ENCODE measurements at places on chromosomes 11 and 22.

GRCh38 chr11:58276151-58276550 is 8.1 kb upstream of the OR10W1 start:
- DNase-seq, result no peak

GRCh38 chr11:71843858-71844257 is 10.9 kb downstream of the DEFB108B start:
- DNase-seq, result no peak

DNA sequence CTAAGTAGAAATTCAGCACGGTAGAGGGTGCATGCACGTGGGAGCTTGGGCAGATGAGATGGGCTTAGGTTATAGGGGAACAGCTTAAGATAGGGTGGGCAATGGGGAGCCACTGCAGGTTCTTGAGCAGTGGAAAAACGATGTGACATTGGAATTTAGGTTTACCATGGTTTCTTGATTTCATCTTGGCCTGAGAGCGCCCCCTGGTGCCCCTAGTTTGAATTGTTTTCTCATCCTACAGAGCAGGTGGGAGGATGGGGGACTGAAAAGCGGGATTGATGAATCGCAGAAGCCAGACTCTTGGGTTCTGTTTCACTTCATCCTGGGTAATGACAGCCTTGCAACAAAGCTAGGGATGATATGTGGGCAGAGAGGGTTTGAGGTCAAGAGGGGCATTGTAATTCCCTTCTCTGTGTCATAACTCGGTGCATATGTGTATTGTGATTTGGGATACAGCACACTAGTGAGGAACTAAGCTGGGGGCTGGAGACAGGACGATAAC is 6.7 kb upstream of the MCAM start:
- DNase-seq, result peak; percentile 87

GRCh38 chr11:128399251-128400121 is 187.9 kb downstream of the ETS1 start:
- no peak for DNase-seq

DNA sequence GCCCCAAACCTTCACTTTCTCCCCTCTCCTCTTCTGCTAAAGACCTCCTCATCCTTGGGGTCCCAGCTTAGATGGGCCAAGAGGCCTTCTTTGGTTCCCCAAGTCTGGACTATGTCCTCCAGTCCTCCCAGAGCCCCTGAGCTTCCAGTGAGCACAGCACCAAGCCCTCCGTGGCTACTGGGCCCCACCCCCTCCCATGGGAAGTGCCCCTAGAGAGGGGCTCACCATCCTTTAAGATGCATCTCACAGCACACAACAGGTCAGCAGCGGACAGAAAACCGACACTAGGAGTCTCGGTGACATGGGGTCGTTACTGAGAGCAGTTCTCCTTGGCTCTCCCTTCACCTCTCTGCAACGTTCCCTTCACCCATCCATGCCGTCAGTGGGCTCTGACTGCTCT is 2.7 kb downstream of the LRRC32 start:
- no peak for DNase-seq

- DNase-seq, result no peak
These were observed 2.6 kb upstream of the LTBP3 start for GRCh38 chr11:65560555-65561418.

- no peak for DNase-seq
These were observed 41.4 kb upstream of the CREB3L1 start for GRCh38 chr11:46235777-46236688.

GRCh38 chr11:36381015-36381360 is 84.9 kb downstream of the PRR5L start:
- no peak for DNase-seq

DNA sequence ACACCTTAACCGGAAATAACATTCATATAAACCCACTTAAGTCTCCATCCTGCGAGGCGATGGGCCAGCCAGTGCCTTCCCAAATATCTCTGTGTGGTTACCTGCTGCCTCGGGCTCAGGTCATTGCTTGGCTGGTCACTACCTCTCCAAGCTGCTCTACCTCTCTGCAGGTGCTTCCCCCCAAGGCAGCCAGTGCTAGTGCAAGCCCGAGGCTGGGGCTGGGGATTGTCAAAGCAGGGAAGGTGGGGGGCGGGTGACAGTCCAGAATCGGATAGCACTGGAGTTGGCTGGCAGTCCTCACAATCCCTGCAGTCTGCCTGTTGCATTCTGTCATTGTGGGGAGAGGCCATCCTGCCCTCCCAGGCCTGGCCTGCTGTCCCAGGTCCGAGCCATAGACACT is 11.1 kb downstream of the MCHR1 start:
- no peak for DNase-seq

GRCh38 chr11:66686801-66687750 is 9.4 kb upstream of the RBM4B start:
- DNase-seq, result no peak

DNA sequence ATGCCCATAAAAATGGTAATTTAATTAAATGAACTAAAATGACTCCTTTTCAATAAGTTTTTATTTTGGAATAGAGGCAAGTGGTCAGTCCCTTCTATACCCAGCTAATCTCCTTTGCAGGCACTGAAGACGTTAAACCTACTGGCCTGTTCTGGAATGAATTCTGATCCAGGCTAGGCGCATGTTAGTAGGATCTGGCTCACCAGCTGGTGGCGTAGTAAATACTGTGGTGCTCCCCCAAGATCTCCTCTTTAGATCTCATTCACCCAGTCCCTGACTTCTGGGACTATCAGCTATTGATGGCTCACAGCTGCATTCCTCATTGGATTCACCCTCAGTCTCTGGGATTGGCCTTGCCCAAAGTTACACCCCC is 173.7 kb upstream of the DDI1 start:
- DNase-seq, result no peak

DNA sequence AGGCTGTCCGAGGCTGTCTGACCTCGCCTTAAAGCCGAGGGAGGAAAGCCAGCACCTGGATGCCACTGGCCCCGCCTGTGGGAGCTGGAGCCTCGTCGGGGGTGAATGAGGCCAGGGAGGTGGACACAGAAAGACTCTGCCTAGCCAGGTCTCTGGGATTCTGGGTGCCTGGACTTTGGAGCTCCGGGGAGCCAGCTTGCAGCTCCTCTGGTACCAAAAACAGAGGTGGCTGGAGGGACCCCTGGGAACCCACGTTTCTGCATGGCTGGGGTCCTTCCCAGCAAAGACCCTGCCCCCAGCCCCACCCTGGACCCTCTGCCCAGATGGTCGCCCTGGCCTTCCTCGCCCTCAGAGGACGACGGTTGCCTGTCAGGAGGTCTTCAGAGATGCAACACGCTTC is 239.7 kb downstream of the BRD1 start:
- DNase-seq, result no peak

DNA sequence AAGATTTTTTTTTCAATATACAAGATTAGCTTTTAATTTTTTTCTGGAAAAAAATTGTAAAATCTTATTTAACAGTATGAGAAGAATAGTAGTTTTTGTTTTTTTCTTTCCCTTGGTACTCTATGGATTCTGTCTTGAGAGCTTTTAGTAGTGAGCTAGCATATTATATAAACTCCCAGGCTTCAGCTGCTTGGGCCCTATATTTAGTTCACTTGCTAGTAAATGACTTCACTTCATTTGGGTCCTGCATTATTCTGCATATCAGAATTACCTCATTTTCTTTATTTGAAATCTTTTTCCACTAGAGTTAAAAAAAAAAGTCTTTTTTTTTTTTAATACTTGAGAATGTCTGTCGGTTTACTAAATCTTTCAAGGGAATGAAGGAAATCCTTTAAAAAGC is 33.1 kb downstream of the HIPK3 start:
- no peak for DNase-seq

GRCh38 chr11:1201395-1202153 is 21.3 kb upstream of the MUC5B start:
- DNase-seq, result no peak

DNA sequence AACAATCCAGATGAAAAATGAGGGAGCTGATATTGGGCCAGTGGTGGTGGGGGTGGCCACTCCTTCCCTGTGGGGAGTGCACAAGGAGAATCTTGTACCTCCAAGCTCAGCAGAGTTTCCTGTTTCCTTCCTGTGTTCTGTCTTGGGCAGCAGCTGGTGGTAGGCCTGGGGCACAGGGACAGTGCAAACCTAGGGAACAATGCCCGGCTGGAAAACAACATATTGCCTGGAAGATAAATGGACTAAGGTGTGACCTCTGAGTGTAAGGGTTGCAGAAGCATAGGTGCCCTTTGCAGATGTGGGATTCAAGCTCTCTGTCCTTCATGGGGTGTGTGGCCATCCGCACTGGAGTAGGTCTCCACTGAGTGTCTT is 5.8 kb upstream of the JAM3 start:
- no peak for DNase-seq

GRCh38 chr11:96084610-96085318 is 160.9 kb upstream of the MTMR2 start:
- DNase-seq, result no peak

DNA sequence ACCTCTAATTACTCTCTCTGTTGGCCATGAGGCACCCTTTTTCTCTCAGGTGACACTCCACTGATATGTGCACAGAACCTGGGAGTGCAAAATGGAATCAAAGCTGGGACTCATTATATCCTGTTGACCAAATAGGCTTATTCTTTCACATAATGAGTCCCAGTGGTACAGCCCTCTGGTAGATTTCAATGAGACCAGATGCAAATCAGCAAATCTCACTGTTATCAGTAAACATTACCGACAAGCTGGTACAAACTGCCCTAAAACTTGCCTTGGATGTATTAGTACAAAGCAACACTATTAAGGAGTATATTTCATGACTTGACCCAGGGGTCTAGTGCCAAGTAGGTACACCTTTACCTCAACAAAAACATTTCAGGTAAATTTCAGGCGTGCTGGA is 128.3 kb downstream of the DDX10 start:
- DNase-seq, result no peak

- no peak for DNase-seq
These were observed 141.2 kb downstream of the RBFOX2 start for GRCh38 chr22:35887296-35887875.

- DNase-seq, result peak; percentile 67
These were observed 1.1 kb downstream of the CDC42EP1 start for GRCh38 chr22:37561212-37562048.

- DNase-seq, result no peak
These were observed 14.6 kb downstream of the FAM118A start for GRCh38 chr22:45324311-45324711.

DNA sequence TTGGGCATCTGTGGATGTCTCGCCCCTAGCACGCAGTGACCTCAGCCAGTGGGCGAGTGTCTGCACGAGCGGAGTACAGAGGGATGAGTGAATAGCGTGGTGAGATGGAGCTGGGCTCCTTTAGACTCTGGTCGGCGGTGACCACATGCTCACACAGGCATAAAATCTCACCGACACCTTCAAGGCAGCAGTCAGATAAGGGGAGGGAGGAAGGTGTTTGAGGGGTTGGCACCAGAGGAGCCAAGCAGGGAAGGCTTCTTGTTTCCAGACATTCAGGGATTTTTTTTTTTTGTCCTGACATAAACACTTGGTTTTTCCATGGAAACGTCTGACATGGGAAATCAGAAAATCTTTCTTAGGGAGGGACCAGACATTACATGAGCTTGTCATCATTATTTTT is 35.8 kb downstream of the GRIK4 start:
- DNase-seq, result no peak

GRCh38 chr11:11724994-11725393 is 103.2 kb upstream of the GALNT18 start:
- DNase-seq, result no peak

DNA sequence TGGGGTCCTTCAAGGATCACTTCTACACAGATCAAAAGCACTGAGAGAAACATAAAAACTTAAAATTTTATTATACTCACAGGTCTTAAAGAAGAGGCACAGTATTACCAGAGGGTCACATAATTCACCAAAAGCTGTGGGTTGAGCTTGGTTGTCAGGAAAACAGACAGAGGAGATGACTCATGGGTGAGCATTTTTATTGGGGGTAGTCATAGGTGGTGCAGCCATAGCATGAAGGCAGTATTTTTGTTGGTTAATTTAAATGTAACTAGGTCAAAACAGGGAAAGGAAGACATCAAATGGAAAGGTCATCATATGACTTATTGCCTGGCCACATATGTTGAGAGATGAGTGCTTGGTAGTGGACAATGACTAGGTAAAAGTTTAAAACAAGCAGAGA is 24.2 kb downstream of the OR5B17 start:
- DNase-seq, result no peak

GRCh38 chr11:11660363-11660740 is 38.5 kb upstream of the GALNT18 start:
- no peak for DNase-seq

- DNase-seq, result no peak
These were observed 24.8 kb downstream of the ARHGAP32 start for GRCh38 chr11:129167315-129167714.

- DNase-seq, result no peak
These were observed 3.7 kb upstream of the MIEF1 start for GRCh38 chr22:39498368-39498767.

GRCh38 chr11:30585125-30585891 is 845 bp downstream of the MPPED2 start:
- no peak for DNase-seq

GRCh38 chr22:50695421-50696250 is 23.0 kb downstream of the SHANK3 start:
- DNase-seq, result no peak

- DNase-seq, result no peak
These were observed 18.2 kb downstream of the TEAD1 start for GRCh38 chr11:12692229-12693075.

GRCh38 chr11:57181678-57182305 is at the start of gene LRRC55:
TSS of gene LRRC55 (plus strand) at chr11:57181953. CDS start at chr11:57182023, 70 bp downstream.
- no peak for DNase-seq

DNA sequence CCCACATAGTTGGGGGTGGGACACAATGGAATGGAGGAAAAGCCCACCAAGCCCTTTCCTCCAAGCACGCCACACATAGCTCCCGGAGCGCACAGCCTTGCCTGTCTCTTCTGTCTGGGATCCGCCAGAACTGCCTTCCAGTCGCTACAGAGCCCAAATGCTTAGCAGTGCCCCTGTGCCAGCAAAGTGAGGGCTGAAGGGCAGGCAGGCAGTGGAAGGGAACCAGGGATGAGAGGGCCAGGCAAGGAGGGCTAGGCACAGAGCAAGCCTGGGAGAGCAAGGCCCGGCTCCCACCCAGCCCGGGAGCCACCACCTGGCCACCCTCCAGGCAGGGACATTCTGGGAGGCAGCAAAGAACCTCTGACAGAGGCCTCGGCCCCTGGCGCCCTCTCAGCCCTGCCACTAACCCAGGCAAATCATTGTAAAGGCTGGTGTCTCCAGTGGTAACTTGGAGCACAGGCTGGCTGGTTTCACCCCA is 32.5 kb downstream of the PPP2R1B start:
- DNase-seq, result no peak

- DNase-seq, result no peak
These were observed 256.0 kb upstream of the B3GAT1 start for GRCh38 chr11:134668076-134668475.

GRCh38 chr11:133819114-133819513 is 26.2 kb downstream of the SPATA19 start:
- no peak for DNase-seq

GRCh38 chr11:83608571-83608970 is 322.4 kb upstream of the CCDC90B start:
- DNase-seq, result no peak

DNA sequence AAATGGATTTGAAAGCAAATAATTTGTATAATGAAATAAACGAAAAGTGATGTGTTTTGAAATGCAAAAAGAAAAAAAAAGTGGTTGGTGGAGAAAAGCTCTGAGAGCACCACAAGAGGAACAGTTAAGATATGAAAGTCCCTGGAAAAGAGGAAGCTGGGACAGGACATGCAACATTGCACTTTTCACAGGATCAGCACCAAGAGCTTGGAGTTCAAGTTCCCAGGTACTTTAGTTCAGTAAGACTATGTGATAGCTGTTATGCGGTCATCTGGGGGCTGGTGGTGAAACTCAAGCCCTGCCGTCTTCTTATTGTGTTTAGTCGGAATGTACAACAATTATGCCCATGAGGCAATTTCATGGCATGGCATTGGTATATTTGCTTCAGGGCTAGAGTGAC is 17.1 kb upstream of the MS4A4A start:
- no peak for DNase-seq

Measured in stimulated activated naive CD4-positive, alpha-beta T cell (primary cell).